ENCODE measurements at places on chromosomes 5 and 9.

GRCh38 chr5:142842994-142843905, 73.1 kb downstream of the ARHGAP26 start:
- DNase-seq, result no peak

GRCh38 chr5:35820735-35821134, 36.0 kb upstream of the IL7R start:
- no peak for DNase-seq

DNA sequence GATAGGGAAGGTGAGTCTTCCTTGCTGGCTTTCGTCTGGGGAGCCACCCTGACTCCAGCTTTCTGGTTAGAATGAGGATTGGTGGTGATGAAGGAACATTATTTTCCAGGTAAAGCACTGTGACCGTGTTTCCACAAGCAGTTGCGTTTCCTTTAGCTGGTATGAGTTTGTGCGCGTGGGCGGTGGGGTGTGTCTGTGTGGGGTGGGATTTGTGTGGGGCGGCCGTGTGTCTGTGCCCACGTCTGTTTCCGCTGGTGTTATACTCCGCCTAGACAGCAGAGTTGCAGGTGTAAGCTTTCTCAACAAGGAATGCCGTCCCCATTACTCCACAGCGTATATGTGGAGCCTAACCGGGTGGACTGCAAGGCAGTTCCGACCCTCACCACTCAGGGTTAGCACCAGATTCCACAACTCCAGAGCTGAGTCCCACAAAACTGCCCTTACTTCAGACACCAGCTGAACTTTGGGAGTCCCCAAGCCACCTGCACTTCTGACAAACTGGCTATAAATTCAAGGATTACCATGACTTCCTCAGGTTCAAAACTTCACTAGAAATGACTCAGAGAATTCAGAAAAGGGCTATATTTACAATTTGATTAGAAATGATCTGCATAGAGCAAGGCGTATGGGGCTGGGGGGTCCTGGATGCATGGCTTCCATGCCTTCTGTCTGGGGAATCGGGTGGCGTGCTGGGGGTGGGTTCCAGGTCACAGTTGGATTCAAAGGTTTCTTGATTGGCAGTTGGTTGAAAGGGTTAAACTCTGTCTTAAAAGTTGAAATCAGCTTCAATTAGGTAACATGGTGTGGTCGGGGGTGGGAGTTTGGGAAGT, 29.8 kb downstream of the PROP1 start:
- DNase-seq, result no peak

DNA sequence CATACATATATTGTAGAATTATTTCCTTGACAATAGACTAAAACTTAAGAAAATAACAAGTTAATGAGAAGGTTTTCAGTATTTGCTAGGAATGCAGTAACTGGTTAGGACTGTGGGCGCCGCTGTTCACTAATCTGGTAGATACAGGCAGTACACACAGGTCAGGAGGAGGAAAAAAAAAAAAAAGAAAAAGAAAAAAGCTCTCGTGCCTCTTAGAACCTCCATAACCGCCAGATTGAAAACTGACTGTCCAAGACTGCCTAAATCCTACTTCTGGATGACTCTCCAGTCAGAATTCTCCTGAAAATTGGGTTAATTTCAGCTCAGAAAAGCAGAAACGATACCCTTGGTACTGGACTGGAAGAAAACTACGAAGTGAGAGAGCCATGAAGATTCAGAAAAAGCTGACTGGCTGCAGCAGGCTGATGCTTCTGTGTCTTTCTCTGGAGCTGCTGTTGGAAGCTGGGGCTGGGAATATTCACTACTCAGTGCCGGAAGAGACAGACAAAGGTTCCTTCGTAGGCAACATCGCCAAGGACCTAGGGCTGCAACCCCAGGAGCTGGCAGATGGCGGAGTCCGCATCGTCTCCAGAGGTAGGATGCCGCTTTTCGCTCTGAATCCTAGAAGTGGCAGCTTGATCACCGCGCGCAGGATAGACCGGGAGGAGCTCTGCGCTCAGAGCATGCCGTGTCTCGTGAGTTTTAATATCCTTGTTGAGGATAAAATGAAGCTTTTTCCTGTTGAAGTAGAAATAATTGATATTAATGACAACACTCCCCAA, at the start of gene PCDHGA1:
Gene PCDHGA1, plus strand, starts transcription at position 216 of the 782 bp plus-strand sequence.
- peak; percentile 70 for DNase-seq

GRCh38 chr9:4831119-4831518, 38.4 kb downstream of the RCL1 start:
- no peak for DNase-seq

DNA sequence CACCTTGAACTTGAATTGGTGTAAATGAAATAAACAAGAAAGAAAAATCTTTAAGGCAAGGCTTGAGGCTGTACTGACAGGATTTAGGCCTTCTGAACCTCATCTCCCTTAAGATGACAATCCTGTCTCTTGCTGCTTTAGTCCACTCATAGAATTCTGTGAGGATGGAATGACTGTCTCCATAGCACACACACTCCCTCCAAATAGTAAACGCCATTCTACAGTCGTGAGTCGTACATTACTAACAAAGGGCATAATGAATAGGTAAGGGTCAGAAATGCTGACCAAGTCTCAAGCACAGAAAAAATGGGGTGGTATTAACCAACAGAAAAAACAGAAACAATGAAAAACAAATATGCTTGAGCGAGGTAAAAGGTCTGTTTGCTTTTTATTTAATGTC, 71.8 kb upstream of the SIMC1 start:
- no peak for DNase-seq

DNA sequence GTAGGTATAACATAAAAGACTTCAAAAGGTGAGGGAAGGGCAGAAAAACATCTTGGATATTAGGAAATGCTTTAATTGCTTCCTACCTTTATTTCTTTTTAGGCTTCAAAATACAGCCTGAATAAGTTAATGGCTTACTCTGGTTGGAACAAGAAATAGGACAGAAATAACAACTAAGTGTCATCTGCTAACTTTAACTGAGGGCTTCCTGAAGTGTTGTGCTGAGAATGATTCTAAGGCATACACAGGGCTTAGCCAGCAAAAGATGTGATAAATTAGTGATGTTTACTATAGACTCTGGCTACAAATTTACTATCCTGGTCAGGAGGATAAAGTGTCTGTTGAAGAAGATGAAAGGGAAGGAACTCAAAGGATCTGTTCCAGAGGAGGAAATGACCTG, 34.2 kb downstream of the ABHD17B start:
- no peak for DNase-seq

GRCh38 chr5:10595672-10596309, 31.9 kb downstream of the ANKRD33B start:
- DNase-seq, result no peak

- no peak for DNase-seq
Measured at GRCh38 chr5:163089926-163090325, 347.5 kb upstream of the CCNG1 start.

DNA sequence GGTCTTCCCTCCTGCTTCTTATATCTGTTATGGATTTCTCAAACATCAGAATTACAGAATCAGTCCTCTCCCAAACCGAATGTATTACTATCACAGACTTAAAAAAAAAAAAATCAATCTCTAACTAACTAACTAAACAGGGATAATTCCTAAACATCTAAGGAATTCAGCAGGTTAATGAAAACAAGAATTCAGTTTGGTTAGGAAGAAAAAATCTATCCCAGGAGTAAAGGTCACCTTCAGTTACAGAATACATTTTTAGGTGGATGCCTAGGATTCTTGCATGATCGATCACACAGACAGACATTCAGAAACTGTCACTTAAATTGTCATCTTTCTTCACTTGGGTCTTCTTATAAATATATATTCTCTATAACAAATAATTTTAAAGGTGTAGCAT, 11.5 kb downstream of the PTAR1 start:
- DNase-seq, result no peak

- no peak for DNase-seq
Measured at GRCh38 chr9:134271338-134272301, 54.6 kb upstream of the RXRA start.

DNA sequence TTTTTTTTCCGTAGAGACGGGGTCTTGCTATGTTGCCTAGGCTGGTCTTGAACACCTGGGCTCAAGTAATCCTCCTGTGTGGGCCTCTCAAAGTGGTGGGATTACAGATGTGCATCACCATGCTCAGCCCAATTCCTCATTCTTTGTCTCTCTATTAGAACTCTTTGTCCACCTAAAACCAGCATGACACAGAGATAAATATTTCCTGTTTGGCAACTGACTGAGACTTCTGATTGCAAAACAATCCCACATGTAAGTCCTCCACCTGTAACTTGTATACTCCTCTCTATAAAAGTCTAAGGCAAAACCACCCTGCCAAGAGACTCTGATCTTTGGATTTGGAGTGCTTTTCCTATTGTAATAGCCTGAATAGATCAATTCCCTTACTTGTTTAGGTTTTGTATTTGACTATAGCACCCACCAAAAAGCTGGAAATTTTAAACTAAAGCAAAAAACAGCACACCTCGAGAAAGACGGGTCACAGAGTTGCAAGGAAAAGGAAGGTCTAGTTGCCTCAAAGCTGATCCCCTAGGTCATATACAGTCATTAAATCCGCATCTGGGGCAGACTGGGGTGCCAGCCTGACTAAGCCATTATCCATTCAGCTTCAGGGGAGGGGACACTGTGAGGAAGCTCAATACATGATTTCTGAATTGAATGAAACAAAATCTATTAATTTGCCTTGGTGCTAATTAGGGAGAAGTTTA, 13.5 kb upstream of the KIF27 start:
- no peak for DNase-seq

GRCh38 chr9:468766-469426, 254.2 kb downstream of the DOCK8 start:
- DNase-seq, result peak; percentile 53

- no peak for DNase-seq
Measured at GRCh38 chr5:136209346-136209910, 16.5 kb upstream of the SMIM32 start.

DNA sequence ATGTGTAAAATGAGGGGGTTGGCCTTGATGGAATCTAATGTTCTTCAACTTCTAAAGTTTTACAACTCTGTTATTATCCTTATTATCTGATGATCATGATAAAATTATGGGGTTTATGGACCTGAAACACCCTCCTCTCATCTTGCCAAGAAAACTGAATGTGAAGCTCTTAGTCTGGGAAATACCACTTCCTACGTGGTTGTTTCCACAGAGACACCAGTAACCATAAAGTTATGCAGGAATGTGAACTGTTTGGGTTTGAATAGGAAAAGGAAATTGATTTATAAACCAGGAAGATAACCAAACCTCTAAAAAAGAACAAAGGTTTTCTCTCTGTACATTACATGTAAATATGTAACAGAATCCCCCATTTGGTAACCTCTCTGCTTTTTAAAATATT, 28.3 kb upstream of the RAI14 start:
- no peak for DNase-seq

GRCh38 chr9:128206916-128207910, 4.0 kb downstream of the DNM1 start:
- no peak for DNase-seq

DNA sequence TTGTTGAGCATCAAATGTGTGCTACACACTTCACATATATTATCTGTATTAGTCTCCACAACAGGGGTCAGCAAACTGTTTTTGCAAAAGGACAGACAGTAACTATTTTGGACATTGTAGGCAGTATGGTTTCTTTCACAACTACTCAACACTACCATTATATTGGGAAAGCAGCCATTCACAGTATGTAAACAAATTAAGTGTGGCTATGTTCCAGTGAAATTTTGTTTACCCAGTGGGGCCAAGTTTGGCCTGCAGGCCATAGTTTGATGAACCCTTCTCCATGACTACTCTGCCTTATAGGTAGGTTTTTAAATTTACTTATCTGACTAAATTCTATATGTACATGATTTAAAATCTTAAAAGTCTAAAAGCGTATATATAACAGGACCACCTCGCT, 13.0 kb upstream of the FAM151B start:
- no peak for DNase-seq

DNA sequence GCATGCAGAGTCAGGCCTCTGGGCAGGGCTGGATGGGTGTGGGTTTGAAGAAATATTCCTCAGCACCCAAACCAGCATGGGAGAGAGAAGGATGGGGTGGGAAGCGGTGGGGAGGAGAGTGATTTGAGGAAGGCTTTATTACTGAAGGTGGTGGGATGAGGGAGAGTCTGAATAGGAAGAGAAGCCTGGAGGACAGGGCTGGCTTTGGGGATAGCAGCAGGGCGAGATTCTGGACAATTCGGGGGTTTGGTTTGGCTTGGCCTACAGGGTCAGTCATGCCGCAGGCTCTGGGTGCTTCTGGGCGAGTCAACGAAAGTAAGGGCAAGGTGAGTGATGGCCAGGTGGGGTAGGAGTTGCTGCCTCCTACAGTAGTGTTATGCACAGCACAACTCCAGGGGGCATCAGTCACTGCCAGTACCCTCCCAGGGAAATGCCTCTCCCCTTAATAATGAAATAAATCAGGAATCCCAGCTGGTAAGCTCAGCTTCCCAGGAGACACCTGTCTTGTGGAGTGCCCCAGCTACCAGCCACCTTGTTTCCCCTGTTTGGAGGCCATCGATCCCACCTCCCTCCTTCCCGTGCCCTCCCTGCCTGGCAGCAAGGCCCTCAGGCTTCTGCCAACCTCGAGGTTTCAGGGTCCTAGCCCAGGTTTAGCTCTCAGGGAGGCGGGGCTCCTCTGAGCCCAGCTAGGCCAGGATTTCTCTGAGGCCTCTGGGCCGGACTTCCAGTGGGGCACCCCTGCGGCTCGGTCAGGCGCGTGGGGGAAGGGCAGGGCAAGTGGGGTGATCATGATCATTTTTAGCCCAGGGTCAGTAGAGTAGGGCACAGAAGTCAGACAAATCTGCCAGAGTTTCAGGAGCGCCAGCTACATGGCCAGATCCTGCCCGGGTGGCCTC, 741 bp upstream of the NKX2-5 start:
- DNase-seq, result no peak

- DNase-seq, result no peak
Measured at GRCh38 chr9:8492679-8493078, 693.1 kb upstream of the DMAC1 start.

- no peak for DNase-seq
Measured at GRCh38 chr5:135126688-135127438, 92.8 kb upstream of the PITX1 start.

GRCh38 chr5:83470526-83471404, 779 bp upstream of the VCAN start:
- DNase-seq, result no peak

- no peak for DNase-seq
Measured at GRCh38 chr9:94557376-94557775, 2.5 kb downstream of the PCAT7 start.

- peak; percentile 79 for DNase-seq
Measured at GRCh38 chr9:129220771-129221170, 42.7 kb upstream of the IER5L start.

- DNase-seq, result no peak
Measured at GRCh38 chr9:136137321-136138265, 18.9 kb upstream of the TMEM250 start.

GRCh38 chr5:55991768-55992486, 2.8 kb downstream of the IL6ST start:
- DNase-seq, result peak; percentile 66

GRCh38 chr5:107032629-107033028, 638.1 kb downstream of the EFNA5 start:
- DNase-seq, result no peak
